ENCODE measurements at places on chromosomes 1 and 21.

DNA sequence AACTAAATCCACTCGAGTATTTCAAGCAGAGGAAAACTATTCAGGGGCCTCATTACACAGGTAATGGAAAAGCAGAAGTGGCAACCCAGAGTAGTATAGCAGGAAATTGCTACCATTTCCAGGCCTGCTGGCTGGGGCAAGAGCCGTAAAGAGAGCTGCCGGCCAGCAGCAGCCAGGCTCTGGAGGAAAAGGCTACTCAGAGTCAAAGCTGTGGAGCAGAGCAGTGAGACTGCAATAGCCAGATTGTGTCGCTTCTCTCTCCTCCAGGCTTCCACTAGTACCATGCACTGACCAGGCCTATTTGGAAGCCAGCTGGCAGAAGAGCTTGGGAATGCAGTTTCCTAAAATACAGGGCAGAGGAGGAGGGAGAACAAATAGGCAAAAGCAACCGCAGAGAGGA lies 155.5 kb downstream of the OMA1 start:
- DNase-seq = no peak

DNA sequence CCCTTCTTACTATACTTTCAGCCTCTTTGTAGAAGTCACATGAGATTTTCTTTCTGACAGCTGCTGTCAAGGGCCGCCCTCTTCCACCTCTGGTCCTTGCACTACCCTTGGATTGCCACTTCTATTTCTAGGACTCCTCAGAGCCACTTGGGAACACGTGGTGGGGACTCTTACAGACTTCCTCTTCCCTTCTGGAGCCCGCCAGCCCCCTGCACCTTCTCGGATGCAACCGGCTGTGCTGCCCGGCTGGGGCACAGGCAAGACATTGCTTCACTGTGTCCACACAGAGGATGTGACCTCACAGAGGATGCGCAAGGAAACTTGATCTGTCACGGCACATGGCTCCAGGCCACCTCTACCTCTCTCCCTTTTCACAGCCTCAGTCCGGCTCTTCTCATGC lies 2.4 kb upstream of the IKBKE start:
- DNase-seq = peak; percentile 55

GRCh38 chr1:197927908-197928665 lies 10.9 kb downstream of the LHX9 start:
- DNase-seq = no peak

DNA sequence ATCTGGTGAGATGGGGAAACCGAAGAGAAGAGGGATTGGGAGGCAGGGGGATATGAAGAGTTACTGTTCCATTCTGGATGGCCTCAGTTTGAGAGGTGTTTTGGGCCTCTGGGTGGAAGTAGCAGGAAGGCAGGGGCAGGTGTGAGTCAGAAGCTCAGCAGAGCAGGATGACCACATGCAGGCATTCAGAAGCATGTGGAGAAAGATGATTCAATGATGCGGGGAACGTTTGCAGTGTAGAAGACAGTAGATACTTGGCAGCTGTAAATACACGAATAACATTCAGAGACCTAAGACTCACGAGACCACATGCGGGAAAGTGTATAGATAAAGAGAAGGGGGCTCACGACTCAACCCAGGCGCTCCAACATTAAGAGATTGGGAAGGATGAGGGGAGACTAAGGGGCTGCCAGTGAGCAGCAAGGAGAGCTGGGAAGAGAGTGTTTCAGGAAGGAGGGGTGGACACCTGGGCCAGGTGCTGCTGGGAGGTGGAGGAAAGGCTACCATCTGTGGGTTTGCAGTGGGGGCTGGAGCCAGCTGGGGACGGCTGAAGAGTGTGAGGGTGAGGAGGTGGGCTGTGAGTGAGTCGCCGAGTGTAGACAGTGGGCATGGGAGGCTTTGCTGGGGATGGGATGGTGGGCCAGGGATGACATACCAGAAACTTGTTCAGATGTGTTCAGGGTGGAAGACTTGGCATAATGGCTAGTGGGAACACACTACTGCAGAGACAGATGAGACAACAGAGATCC lies 5.8 kb upstream of the EPS8L3 start:
- DNase-seq = no peak

DNA sequence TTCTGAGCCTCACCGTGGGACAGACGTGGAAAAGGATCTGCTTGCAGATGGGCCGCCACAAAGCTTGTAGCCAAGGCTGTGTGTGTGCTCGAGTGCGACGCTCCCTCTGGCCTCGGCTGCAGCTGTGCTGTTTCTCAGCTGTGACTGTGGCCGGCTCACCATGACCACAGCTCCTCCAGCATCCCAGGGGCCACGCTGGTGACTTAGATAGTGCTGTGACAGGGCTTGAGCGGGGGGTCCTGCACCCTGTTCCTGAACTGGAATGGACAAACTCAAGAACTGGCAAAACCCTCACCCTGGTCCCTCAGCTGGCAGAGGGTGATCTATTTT lies 17.4 kb upstream of the ACTRT2 start:
- DNase-seq = no peak

- no peak for DNase-seq
Measured at GRCh38 chr21:41480086-41480690, 27.8 kb downstream of the TMPRSS2 start.

GRCh38 chr1:154821083-154821482 lies 49.0 kb downstream of the KCNN3 start:
- no peak for DNase-seq

DNA sequence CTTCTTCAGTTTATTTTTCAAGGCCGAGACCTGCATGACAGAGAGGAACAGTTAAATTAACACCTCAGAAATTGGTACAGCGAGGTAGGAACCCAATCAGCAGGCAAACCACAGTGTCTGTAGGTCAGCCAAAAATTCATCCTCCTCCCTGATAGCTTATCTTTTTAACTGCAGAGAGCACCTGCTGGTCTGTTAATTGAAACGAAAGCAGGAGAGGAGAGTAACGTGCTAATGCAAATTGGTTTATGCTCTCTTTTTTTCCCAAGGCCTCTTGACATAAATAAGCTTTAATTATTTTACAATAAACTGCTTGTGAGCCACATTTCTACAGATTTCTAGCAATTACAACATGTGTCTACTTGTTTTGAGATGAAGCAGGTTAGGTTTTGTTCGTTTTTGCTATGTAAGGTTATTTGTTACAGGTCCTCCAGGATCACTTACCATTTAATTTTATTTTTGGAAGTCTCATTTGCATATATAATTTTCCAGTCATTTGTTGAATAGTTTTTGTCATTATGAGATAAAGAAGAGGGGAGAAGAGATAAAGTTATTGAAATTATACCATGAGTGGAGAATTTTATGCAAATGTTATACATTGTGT lies 179.9 kb downstream of the DENND1B start:
- no peak for DNase-seq

DNA sequence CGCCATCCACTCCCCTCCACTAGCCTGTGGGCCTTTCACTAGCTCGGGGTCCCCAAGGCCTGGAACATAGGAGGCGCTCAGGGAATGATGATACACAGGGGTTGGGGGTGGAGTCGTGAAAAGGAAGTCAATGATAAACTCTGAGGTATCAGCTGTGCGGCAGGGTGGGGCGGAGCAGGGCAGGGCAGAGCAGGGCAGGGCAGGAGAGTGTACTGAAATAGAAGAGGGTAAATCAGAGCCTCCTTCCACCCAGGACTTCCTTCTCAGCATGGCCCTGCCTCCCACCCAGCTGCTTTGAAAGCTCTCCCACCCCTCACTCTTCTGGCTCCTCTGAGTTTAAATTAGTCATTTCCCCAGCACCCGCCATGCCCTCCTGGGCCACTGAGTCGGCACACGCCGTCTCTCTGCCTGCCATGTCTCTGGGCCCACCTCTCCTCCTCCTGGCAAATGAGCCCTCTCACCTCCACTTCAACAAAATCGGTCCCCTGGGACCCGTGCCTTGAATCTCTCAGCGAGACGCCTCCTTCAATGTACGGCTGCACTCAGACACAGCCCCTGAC lies 16.9 kb downstream of the CAPZB start:
- no peak for DNase-seq

- DNase-seq = peak; percentile 73
Measured at GRCh38 chr1:33864460-33865389, 846 bp downstream of the HMGB4 start.

- no peak for DNase-seq
Measured at GRCh38 chr21:33655588-33656221, 13.4 kb downstream of the ITSN1 start.

GRCh38 chr1:180123463-180123936 lies 31.2 kb upstream of the QSOX1 start:
- DNase-seq = no peak

DNA sequence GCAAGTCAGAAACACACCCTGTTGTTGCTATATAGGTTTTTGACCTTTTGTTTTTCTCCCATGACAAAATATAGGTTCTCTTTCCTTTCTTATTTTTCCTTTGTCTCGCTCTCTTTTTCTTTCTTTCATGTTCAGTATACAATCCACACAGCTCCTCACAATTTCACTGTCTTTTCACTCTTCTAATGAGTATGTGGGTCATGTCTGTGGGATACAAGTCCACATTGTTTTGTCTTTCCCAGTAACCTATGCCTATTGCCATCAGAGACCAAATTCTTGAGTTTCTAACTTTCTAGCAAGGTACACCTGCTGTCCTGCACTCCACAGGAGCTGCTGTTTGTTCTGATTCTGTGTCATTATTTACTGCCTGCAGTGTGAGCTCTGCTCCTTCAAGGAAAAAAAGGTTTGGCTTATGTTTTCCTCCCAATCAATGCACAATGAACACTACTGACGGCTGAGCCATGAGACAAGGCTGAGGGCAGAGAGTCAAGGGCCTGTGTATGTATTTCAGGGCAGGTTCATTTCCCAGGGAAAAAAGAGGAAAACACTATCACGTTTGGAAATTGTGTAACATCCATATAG lies 453.8 kb downstream of the NEGR1 start:
- DNase-seq = peak; percentile 25
